Stimulated activated CD8-positive, alpha-beta memory T cell treated with anti-CD3 and anti-CD28 coated beads, Interleukin-4, amount 100 ng/mL, for 1 hour (primary cell): ENCODE measurements at places on chromosomes 12 and 14.

- no peak for DNase-seq
Measured at GRCh38 chr14:77044783-77045237, 16.3 kb upstream of the IRF2BPL start.

DNA sequence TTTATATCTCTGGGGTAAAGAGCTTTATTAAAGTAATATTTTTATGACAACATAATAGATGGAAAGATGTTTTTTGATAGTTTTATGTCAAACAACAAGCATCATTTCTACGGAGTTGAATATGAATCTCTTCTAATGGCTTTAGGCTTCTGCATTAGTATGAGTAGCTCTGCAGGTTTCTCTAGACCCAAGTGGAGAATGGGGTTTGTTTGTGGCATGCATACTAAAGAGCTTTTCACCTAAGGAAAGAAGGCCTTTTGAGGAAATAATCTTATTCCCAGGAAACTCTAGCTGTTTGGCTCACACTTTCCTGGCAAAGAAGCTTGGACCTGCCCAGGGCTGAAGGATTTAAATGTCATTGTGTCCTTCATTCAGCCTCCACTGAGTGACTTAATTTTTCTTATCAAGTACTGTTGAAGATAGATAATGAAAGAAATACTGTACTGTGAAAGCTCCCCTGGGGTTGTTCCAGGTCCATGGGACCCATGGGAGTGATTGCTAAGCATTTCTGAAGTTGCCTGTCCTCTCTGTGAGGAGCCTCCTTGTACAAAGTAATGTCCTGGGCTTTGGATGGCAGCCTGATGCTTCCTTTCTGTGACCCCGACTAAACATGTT is 469.3 kb downstream of the LRIG3 start:
- no peak for DNase-seq

DNA sequence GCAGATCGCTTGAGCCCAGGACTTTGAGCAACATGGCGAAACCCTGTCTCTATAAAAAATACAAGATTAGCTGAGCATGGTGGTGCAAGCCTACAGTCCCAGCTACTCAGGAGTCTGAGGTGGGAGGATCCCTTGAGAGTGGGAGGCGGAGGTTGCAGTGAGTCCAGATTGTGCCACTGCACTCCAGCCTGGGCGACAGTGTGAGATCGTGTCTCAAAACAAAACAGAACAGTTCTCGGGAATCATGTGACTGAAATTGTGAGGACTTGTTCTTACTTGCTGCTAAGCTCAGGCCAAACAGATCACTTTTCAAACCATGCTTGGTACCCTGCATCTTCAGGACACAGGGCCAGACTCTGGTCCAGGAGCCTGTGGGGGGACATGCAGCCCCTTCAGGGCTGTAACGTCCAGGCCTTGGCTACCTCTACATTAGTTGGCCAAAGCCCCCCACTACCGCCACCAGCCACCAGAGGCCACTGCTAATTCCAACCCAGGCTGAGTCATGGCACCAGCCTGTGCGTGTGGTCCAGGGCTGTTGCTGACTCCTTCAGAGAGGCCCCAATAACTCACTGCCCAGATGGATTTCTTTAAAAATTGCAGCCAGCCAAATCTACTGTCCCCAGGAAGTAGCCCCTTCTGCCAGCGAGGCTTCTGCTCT is 33.4 kb upstream of the SYNDIG1L start:
- no peak for DNase-seq

DNA sequence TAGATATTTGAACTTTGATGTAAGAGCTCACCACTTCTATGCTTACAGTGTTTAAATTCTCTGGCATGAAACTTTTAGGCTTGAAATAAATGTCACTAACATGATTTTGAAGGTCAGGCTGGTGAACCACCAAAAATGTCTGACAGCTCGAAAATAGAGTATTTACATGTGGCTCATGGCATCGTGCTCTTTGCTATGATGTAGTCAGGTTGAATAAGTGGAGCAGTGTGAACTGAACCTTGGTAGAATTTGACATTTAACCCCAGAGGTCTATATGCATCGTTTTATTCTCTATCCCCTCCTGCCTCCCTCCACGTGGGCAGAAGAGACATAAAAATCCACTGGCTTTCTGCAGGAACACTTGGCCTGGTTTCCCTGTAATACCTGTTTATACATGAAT is 369.7 kb upstream of the ATP2B1 start:
- DNase-seq = no peak

DNA sequence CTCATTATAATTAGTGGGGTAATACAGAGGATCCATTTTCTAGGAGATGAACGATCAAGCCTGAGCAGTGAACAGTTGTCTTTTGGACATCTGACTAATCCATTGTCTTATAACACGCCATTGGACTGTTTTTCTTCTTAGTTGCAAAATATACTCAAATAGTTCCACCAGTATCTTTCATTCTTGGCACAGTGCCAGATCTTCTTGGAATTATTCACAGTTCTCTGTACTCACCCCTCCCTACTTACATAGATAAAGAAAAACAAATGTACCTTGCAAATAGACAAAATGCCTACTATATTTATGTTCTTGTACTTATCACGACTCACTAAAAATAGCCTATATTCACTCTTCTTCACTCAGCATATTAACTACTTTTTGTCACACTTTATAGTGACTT is 3.8 kb downstream of the CBLN3 start:
- DNase-seq = no peak

GRCh38 chr12:13027508-13027907 is 16.7 kb upstream of the FAM234B start:
- DNase-seq = no peak

GRCh38 chr12:57218030-57218853 is 1.6 kb downstream of the NXPH4 start:
- DNase-seq = no peak

DNA sequence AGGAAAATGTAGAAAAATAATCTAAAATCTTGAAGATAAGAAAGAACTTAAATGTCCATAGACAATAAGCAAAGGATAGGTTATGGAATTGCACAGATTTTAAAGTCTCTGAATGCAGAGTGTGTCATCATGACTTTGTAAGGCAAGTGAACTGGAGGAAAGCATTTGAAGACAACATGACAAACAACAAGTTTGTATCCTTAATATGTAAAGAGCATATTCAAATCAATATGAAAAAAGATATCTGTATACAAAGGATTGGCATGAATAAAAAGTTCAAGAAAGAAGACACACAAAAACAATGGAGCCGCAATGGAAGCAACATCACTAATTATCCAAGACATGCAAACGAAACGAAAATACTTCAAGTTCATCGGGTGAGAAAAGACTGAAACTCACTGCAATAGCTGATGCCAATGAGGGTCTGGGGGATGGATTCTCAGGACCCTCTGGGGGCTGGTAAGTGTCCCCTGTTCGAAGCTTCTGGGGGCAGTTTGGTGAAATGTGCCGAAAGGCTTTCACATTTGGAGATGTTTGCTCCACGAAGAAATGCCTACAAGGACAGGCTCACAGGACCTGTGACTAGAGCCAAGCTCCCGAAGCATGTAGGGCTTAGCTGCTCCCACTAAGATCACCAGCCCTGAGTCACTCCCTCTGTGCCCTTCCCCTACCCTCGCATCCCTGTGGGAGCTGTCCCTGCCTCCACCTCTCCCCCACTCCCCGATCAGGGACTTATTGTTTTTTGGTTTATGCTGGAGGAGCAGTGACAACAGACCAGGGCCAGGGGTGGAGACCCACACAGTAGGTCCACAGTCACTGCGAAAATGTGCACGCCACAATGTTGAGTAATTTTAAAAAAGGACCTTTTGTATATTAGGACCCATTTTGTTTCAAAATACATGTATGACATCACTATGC is 345.7 kb upstream of the SFSWAP start:
- no peak for DNase-seq

DNA sequence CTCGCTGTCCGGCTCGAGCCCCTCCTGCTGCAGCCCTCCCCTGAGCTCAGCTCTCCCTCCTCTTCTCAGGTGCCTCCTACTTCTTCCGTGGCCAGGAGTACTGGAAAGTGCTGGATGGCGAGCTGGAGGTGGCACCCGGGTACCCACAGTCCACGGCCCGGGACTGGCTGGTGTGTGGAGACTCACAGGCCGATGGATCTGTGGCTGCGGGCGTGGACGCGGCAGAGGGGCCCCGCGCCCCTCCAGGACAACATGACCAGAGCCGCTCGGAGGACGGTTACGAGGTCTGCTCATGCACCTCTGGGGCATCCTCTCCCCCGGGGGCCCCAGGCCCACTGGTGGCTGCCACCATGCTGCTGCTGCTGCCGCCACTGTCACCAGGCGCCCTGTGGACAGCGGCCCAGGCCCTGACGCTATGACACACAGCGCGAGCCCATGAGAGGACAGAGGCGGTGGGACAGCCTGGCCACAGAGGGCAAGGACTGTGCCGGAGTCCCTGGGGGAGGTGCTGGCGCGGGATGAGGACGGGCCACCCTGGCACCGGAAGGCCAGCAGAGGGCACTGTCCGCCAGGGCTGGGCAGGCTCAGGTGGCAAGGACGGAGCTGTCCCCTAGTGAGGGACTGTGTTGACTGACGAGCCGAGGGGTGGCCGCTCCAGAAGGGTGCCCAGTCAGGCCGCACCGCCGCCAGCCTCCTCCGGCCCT is 22.8 kb downstream of the MMP17 start:
- DNase-seq = no peak

DNA sequence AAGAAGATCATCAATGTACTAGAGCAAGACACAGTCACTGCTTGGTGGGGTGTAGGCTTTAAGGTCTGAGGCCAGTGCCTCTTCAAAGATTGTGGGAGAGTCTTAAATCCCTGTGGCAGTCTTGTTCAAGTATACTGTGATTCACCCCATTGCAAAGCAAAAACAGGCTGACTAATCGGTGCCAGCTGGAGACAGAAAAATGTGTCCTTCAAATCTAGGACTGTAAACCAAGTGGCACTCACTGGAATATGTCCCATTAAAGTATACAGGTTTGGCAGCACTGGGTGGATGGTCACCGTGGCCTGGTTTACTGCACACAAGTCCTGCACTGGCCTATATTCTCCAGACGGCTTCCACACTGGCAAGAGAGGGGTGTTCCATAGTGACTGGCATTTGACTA is 1315.3 kb downstream of the TMEM121 start:
- DNase-seq = no peak

GRCh38 chr14:59331217-59331616 is 134.0 kb downstream of the GPR135 start:
- DNase-seq = no peak

DNA sequence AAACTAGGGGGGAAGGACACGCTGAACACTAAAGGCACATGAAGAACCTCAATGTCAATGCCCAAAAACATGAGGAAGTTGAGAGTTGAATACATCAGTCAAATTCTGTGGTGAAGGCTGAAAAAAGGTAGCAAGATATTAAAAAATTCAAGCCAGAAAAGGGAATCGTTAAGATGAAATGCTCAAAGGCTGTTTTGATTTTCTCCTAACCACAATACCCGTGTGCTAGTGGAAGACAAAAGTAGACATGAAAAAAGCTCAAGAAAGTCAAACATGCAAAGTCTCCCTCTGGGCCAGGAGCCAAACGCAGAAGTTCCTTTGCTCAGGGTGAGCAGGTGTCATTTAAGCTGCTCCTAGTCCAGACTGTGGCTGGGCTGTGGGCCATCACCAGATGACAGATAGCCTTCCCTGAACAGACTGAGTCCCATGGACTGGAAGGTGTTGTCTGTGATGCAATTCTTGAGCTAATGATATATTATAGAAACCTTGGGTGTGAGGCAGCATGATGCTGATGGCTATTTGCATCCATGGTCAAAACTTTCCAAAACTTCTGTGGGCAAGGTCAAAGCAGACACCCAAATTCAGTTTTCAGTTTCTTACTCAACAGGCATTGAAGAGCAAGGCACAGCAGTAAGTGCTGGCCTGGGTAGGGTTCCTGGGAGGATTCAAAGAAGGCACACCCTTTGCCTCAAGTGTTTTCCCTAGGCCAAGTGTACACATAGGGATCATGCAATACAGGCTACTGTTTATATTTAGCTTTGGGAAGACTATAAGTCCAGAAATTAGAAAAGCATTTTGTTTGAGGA is 81.6 kb downstream of the MYRFL start:
- DNase-seq = no peak
